ENCODE measurements at places on chromosomes 7 and 10. TPM values are rescaled to one million over a fixed set of nuclear protein-coding genes. Genes with fewer than 3 reads are reported as not detected.
A peak's percentile ranks its signal among the peaks of the same experiment; 100 is the strongest.

DNA sequence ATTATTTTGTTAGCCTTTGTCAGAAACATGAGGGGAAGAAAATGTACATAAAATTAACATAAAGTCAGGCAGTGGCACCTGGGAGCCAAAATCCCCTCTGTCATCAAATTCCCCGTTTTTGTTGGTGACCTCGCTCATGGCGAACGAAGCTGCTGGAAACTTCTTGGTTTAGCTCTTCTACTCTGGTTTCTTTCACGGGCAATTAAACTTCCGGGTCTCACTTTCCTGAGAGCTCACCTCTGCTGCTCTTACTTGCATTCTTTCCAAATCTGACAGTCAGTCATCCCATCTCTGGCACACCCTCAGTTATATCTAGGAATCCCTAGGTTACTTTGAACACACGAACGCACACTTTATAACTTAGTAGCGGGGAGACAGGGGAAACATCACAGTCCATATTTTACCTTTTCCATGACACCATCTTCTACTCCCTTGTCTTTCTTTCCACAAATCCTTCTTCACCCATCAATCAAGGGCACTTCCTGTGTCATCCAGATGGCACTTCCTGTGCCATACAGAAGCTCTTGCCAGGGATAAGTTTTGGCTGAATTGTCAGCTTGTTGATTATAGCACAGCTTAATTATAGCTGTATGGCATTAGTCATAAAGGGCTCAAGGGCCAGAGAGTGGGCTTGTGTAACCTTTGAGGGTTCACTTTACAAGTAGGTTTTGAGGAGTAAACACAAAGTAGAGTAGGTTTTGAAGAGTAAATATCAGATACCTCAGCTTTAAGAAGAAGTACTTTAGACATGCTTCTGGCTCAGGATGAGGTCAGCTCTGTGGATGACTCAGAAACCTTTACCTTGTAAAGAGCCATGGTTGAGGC, 105.1 kb downstream of the GATA3 start:
- no peaks in the 10 kb centered on the region for H3K27me3 ChIP-seq
- H3K27ac ChIP-seq: no peak overlapping the region
- H3K4me1 ChIP-seq: no peaks in the 10 kb centered on the region

GRCh38 chr7:44706788-44707557, 41.7 kb upstream of the ZMIZ2 start:
- H3K27me3 ChIP-seq: no peaks in the 10 kb centered on the region
- no peak overlapping the region for H3K4me3 ChIP-seq
- H3K27ac ChIP-seq: no peak overlapping the region
- DNase-seq: no peak
- no peaks in the 10 kb centered on the region for H3K4me1 ChIP-seq

Gene PITX3
- total RNA-seq: not detected

Gene CCL24
- not detected for total RNA-seq

- H3K27ac ChIP-seq: peak within 1 kb of the TSS; percentile 97
- DNase-seq: peak; percentile 96
These were observed at the start of gene NFKB2 for GRCh38 chr10:102395400-102396316. NFKB2 (plus strand) TSS chr10:102395705; CDS start chr10:102395960, 255 bp downstream.

GRCh38 chr10:86666538-86666937, 1.8 kb upstream of the LDB3 start:
- H3K4me3 ChIP-seq: no peak overlapping the region
- H3K27me3 ChIP-seq: no peaks in the 10 kb centered on the region
- no peaks in the 10 kb centered on the region for H3K4me1 ChIP-seq
- H3K27ac ChIP-seq: peak overlapping the region; percentile 87

GRCh38 chr10:123146013-123146893, 1.7 kb upstream of the HMX2 start:
- H3K36me3 ChIP-seq: no peaks in the 10 kb centered on the region
- H3K4me3 ChIP-seq: no peak overlapping the region
- peaks cover 58% of the 10 kb centered on the region for H3K4me1 ChIP-seq
- no peak for DNase-seq
- H3K27ac ChIP-seq: no peak overlapping the region
- peaks cover 100% of the 10 kb centered on the region for H3K27me3 ChIP-seq

Gene ASB10
- total RNA-seq: not detected

DNA sequence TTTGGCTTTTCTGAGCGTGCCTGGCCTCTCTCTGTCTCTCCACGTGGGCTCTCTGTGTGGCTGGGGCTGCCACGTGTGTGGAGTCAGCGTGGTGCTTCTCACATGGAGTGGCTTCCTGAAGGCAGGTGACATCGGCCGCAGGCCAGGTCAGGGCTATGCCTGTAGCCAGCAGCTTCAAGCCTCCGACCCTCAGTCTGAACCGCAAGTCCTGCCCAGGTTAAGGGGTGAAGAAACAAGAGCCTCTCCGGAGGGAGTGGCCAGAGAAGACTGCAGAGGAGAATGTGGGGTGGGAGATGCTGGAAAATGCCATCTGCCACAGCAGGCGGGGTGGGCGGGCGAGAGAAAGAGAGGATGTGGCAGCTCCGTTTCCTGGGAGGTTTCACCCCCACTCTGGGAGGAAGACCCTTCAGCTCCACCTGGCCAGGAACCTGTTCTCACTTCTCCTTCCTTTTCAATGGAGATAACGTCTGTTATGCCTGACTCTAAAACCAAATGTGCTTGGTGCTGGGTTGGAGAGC, 14.3 kb upstream of the VIPR2 start:
- no peak for DNase-seq
- H3K27me3 ChIP-seq: no peaks in the 10 kb centered on the region
- no peaks in the 10 kb centered on the region for H3K4me1 ChIP-seq
- no peaks in the 10 kb centered on the region for H3K36me3 ChIP-seq
- H3K4me3 ChIP-seq: no peak overlapping the region

Gene ARHGAP12
- 53.7 TPM for total RNA-seq

- no peak overlapping the region for H3K27ac ChIP-seq
- H3K4me3 ChIP-seq: no peak overlapping the region
- DNase-seq: no peak
- no peaks in the 10 kb centered on the region for H3K4me1 ChIP-seq
- H3K36me3 ChIP-seq: peaks cover 60% of the 10 kb centered on the region
These were observed 15.2 kb downstream of the OAT start for GRCh38 chr10:124403548-124403947.

Gene GPR146
- 23.5 TPM for total RNA-seq

Gene CTBP2
- total RNA-seq: 31.2 TPM

Gene MBL2
- not detected for total RNA-seq

GRCh38 chr10:87836098-87836497, 18.1 kb upstream of the ATAD1 start:
- no peaks in the 10 kb centered on the region for H3K4me1 ChIP-seq
- DNase-seq: no peak
- no peaks in the 10 kb centered on the region for H3K36me3 ChIP-seq
- no peaks in the 10 kb centered on the region for H3K27me3 ChIP-seq

DNA sequence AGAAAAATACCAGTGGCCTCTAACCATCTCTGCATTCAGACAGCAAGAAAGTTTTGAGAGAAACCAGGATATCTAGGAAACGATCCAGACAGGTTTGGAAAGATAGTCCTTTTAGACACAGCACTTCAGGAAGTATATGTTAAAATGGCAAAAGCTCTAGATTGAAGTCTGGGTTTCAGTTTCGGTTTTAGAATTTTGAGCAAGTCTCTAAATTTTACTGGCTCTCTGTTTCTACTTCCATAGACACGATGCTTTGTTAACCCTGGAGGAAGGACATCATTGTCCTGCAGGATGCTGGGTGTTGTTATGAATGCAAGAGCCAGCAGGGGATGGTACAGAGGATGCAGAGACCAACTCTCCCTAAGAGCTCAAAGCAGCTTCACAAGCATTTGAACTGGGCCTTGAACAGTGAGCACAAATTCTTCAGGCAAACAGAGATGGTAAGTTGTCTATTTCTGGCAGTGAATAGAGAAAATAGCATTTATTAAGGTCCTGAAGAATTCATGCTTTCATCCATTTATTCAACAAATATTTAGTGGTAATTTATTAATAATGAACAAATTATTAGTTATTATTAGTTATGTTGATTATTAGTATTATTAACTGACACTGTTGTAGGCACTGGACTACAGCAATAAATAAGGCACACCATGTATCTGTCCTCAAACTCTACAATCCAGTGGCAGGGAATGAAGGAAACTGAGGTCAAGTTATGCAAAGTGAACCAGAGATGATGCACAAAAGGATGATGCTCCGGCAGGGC, 152.7 kb upstream of the NRP1 start:
- no peaks in the 10 kb centered on the region for H3K27me3 ChIP-seq
- peak overlapping the region; percentile 2 for H3K4me3 ChIP-seq
- H3K27ac ChIP-seq: peak overlapping the region; percentile 8

Gene LIPJ
- 0.36 TPM for total RNA-seq

GRCh38 chr7:36999626-37000485, 275.6 kb upstream of the AOAH start:
- H3K27ac ChIP-seq: no peak overlapping the region
- DNase-seq: no peak
- H3K4me3 ChIP-seq: no peak overlapping the region
- peaks cover 4% of the 10 kb centered on the region for H3K4me1 ChIP-seq

DNA sequence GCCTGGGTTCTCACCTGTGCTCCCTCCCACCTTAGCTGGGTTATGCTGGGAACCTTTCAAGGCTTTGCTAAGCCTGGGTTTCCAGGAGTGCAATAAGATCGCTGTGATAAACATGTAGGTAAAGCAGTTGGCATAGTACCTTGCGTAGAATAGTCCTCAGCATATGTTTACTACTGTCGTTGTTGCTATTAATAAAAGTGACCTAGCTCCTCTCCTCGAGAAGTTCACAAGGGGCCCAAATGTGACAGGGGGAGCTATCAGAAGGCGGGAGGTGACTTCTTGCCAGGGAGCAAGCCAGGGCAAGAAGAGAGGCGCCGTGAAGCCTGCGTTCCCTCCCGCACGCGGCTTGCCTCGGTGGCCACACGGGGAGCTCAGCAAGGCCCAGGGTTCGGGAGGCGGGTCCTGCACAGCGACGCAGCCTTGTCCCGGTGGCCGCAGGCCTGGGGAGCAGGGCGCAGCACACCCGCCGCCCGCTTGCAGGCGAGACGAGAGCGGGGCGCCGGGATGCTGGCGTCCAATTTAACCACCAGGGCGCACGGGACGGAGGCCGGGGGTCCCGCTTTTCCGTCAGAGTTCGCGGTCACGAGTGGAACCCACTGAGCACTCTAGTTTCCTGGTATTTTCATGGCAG, 106.2 kb downstream of the SNX10 start:
- no peaks in the 10 kb centered on the region for H3K36me3 ChIP-seq
- DNase-seq: no peak
- no peaks in the 10 kb centered on the region for H3K27me3 ChIP-seq
- peak overlapping the region; percentile 32 for H3K4me3 ChIP-seq
- peak overlapping the region; percentile 76 for H3K27ac ChIP-seq
- H3K4me1 ChIP-seq: peaks cover 17% of the 10 kb centered on the region

DNA sequence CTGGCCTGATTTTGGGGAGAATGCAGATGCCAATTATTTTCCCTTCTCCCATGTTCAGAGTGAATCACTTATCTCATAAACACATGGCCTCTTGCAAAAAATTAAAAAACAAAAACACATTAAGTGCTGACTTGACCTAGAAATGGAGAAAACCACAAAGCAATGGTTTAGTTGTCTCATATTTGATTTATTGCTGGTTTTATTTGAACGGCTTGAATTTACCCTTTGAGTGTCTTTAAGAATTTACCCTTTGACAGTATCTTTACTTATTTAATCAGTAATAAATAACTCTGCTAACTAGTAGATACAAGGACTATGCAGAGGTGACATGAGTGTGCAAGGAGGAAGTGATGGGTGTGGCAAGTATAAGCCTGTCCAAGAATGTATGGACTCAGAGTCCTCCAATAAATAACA, 68.1 kb upstream of the GSDME start:
- DNase-seq: no peak
- peak overlapping the region; percentile 37 for H3K27ac ChIP-seq
- no peak overlapping the region for H3K4me3 ChIP-seq
- no peaks in the 10 kb centered on the region for H3K36me3 ChIP-seq
- peaks cover 15% of the 10 kb centered on the region for H3K4me1 ChIP-seq
